Hematopoietic multipotent progenitor cell (in vitro differentiated cells): ENCODE measurements at places on chromosomes 2 and 18. TPM values are rescaled to one million over a fixed set of nuclear protein-coding genes. Genes with fewer than 3 reads are reported as not detected.

- no peak for DNase-seq
Observed at GRCh38 chr18:77316641-77317040, 67.0 kb downstream of the GALR1 start.

DNA sequence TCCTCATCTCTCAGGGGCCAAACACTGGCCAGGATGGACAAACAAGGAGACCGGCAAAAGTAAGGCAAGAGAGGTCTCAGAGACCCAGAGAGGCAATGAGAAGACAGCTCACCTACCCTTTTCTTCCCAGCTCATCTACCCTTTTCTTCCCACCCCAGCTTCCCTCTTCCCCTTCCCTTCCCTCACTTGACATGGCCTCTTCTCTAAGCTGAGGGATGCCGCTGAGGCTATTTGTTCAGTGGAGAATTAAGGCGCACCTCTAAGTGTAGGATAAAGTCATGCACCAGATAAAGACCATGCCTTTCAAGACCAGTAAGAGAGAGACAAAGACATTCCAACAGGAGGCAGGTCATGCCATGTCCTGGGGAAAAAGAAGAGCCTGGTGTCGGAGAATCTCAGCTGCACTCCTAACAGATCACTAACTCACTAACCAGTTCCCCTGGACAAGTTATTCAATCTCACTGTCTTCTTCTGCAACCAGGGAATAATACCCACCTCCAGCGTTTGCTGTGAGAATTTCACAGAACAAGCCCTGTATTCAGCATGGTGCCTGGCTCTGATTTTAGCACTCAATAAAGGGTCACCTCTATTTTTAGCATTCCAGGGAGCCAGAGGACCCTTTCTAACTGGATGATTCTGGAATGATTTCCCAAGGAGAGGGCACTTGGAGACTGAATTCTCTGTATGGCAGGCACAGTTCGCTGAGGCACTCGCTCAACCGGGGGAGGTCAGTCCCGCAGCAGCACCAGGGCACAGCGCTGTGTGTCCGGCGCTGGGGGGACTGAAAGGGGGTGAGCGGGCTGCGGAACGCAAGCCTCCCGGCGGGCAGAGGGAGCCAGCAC lies 3.0 kb upstream of the FOSL2 start:
- no peak for DNase-seq

GRCh38 chr2:85259879-85260278 lies 67.9 kb downstream of the TGOLN2 start:
- no peak for DNase-seq

GRCh38 chr2:6368281-6368680 lies 497.4 kb downstream of the CMPK2 start:
- DNase-seq: no peak

- DNase-seq: no peak
Observed at GRCh38 chr18:47775961-47776360, 154.5 kb downstream of the SMAD2 start.

GRCh38 chr18:52275817-52276216 lies 64.2 kb upstream of the DCC start:
- DNase-seq: no peak

DNA sequence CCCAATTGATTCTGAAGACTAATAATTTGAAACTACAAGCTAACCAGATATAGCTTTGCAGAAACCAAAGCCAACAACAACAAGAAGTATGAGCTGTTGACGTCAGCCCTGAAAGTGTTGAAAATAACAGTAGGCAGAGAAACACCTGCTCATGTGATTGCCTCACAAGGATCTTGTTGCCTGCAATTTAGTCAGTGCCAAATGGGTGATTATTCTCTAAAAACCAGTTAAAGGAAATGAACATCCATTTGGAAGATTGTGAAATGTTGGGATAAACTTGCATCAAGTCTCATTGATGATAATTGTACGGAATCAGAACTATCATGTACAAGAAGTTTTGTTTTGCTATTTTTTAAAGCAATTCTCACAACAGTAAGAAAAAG lies 2.8 kb downstream of the CYTIP start:
- no peak for DNase-seq

GRCh38 chr2:105777506-105778055 lies 32.9 kb downstream of the NCK2 start:
- DNase-seq: no peak

DNA sequence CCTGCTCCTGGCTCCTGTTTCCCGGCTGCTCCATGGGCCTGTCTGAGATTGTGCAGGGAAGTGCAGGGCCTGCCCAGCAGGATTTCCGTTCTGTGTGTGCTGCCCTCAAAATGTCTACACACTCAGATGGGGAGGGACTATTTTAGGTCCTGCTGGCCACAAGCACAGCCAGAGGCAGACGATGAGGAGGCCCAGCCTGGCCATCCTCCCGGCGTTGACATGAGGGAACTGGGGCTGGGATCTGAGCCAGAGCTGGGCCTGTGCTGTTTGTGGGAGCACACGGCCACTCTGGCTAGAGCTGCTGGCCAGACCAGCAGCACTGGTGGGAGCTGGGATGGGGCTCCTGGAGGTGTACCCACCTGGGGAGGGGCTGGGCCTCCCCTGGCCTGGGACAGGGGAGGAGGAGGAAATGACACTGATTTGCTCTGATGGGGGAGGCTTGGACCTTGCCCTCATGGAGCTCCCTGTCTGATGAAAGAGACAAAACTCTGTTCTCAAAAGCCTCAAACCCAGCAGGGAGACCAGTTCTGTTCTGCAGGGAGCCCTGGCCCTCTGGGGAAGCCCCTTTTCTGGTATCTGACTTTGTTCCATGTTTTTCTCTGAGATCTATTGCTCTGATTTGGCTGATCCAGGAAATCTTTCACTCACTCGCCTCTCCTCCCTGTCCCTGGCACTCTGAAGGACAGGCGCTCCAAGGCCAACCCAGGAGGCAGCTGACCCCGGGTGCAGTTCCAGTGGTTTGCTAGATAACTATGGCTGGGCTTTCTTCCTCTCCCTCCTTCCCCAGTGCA lies 161.8 kb downstream of the DYSF start:
- DNase-seq: no peak

DNA sequence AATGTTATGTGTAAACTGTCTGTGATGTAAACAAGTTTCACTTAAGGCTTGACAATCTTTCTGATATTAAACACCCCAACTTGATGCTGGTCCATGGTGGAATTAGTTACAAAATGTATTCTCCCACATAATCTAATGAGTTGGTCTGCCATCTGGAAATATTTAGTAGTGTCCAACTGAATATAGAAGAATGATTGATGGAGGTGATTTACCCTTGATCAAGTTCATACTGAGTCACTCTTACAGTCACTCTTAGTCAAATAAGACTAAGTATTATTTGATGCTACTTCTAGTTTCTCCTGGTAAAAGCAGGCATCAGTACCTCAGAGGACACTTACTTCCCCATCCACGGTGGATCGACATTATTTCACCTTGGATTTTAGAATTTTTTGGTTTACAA lies 198.1 kb downstream of the SATB2 start:
- DNase-seq: no peak

- DNase-seq: no peak
Observed at GRCh38 chr2:198807131-198807530, 650.6 kb downstream of the SATB2 start.

GRCh38 chr18:35334212-35334611 lies 10.0 kb downstream of the ZNF24 start:
- DNase-seq: no peak

DNA sequence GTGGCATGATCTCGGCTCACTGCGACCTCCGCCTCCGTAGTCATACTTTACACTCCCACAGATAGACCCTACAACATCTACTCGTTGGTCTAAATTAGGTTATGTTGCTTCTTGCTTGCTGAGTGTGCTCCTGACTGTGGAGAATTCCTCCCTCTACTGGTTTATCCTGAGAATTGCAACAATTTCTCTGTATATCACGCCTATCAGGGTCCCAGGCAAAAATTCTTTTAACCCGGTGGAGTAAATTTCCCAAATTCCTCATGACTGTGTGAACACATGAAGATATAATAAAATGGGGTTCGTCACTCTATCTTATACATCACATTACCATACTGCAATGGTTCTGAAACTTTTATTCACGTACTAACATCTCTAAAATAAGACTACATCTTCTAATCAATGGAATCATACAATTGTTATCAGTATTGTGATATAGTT lies 156.7 kb downstream of the EVA1A start:
- DNase-seq: peak; percentile 46

- no peak for DNase-seq
Observed at GRCh38 chr2:118576109-118576855, 271.2 kb downstream of the EN1 start.

GRCh38 chr2:135890835-135891234 lies 14.6 kb upstream of the MCM6 start:
- peak; percentile 41 for DNase-seq

- no peak for DNase-seq
Observed at GRCh38 chr2:132949108-132949507, 279.1 kb upstream of the LYPD1 start.

- no peak for DNase-seq
Observed at GRCh38 chr2:55196526-55196925, 35.6 kb downstream of the CLHC1 start.

- no peak for DNase-seq
Observed at GRCh38 chr2:105570757-105571156, 171.9 kb upstream of the FHL2 start.

DNA sequence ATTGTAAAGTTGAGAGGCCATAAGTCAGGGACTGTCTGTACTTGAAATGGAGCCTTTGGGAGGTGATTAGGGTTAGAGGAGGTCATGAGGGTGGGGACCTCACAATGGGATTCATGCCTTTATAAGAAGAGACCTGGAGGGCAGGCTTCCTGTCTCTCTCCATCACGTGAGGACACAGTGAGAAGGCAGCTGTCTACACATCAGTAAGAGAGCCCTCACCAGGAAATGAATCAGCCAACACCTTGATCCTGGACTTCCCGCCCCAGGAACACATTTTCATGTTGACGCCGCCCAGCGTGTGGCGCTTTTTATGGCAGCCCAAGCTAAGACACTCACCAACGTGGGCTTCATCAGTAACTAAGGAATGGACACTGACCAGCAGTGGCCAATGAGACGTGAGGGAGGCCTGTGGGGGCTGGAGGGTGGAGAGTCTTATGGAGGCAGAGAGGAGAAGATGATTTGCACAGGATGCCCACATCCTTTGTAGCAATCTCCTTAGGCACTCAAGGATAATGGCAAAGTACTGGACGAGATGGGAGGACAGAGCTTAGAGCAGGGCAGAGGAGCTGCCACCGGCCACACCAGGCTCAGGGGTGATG lies 162.7 kb downstream of the EIPR1 start:
- DNase-seq: no peak

DNA sequence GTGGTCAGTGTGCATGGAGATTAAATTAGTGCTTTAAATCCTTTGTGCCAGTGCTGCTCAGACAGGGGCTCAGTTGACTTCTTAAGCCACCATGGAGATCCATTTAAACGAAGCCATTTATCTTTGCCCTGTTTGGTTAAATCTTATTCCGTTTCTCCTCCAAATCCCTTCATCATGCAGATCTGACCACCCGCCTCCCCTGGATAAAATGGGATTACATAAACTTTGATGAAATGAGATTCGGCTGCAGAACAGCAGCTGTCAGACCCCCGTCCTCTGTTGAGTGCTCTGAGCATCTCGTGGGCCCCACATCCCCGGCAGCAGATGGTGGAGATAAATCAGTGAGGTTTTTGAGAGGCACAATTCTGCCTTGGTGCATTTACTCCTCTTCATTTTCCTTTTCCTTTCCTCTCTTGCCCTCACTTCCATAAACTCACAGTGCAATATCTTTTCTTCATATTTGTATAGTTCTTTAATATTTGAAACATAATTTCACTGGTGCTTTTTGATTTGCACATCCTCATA lies 84.4 kb upstream of the TWIST2 start:
- DNase-seq: no peak

DNA sequence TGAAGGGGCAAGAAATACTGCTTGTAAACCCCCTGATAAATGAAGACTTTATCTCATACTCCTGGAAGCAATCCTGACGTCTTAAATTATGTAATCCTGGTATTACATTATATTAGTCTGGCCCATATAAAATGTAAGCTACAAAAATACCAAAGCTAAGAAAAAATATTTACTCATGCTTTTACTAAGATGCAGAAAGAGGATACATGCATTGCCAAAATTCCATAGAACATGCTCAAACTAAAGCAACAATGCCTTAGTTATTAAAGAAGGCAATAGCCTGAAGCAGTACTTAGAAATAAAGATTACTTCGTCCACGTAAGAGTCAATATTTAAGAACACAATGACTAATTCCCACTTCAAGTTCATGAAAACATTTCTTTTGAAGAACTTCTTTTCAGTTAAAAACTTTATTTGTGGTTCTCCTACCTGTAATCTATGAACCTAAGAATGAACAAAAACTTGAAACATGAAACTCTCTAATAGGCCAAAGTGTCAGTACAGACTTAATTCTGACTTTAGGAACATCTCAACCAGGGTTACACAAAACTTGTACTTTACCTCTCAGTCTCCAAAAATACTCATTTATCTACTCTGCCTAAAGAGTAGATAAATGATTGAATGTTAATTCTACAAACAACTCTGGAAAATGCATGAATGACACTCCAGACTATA lies 117.3 kb downstream of the THADA start:
- DNase-seq: no peak

- DNase-seq: no peak
Observed at GRCh38 chr2:134393075-134393461, 139.2 kb downstream of the MGAT5 start.

- DNase-seq: no peak
Observed at GRCh38 chr18:48132797-48133655, 202.6 kb upstream of the SMAD2 start.

DNA sequence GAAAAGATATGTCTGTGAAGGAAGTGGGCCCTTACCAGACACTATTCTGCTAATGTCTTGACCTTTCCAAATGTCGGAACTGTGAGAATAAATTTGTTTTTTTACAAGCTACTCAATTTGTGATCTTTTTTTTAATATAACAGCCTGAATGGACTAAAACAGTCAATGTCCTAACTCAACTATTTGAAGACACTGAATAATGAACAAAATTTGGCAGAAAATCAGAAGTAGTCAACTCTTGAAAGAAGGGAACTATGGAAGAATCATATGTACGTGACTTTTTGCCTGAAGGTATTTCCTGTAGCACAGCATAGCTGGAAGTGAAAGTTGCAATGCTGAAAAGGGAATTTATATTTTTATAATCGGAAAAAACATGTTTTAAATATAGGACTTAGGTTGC lies 351.8 kb upstream of the TFPI start:
- no peak for DNase-seq

TP53I3 gene
- total RNA-seq: 29.6 TPM

POTEI gene
- total RNA-seq: not detected

PARD6G gene
- under 0.01 TPM for total RNA-seq

RASGRP3 gene
- 5.7 TPM for total RNA-seq

IL1RN gene
- 0.54 TPM for total RNA-seq

RPRM gene
- under 0.01 TPM for total RNA-seq
